ENCODE measurements at places on chromosomes 4 and X. TPM values are rescaled to one million over a fixed set of nuclear protein-coding genes. Genes with fewer than 3 reads are reported as not detected.

DNA sequence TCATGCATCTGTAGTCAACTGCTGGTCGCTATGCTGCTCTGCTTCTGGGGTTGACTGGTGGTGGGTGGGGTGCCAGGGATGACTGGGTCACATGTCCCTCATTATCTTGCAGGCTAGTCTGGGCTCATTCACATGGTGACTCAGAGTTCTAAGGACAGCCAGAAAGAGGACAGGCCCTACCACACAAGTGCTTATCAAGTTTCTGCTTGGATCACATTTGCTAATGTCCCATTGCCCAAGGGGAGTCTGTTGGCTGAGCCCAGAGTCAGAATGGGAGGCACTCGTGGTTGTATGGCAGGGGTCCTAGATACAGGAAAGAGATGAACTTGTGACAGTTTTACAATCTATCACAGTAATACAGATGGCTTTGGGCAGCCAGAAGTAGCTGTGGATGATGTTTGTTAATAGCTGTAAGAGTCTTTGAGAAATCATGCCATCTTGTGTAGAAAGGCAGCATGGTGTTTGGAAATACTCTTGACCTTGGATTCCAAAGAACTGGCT is 221.3 kb downstream of the GPAT3 start:
- no peak overlapping the region for H3K4me3 ChIP-seq
- no peaks in the 10 kb centered on the region for H3K36me3 ChIP-seq
- no peaks in the 10 kb centered on the region for H3K4me1 ChIP-seq
- no peak overlapping the region for H3K27ac ChIP-seq
- no peaks in the 10 kb centered on the region for H3K27me3 ChIP-seq

- no peak for DNase-seq
- H3K27ac ChIP-seq, result no peak overlapping the region
- H3K27me3 ChIP-seq, result no peaks in the 10 kb centered on the region
- H3K36me3 ChIP-seq, result no peaks in the 10 kb centered on the region
- H3K4me3 ChIP-seq, result no peak overlapping the region
Observed at GRCh38 chr4:111671756-111672155, 473.5 kb upstream of the FAM241A start.

DNA sequence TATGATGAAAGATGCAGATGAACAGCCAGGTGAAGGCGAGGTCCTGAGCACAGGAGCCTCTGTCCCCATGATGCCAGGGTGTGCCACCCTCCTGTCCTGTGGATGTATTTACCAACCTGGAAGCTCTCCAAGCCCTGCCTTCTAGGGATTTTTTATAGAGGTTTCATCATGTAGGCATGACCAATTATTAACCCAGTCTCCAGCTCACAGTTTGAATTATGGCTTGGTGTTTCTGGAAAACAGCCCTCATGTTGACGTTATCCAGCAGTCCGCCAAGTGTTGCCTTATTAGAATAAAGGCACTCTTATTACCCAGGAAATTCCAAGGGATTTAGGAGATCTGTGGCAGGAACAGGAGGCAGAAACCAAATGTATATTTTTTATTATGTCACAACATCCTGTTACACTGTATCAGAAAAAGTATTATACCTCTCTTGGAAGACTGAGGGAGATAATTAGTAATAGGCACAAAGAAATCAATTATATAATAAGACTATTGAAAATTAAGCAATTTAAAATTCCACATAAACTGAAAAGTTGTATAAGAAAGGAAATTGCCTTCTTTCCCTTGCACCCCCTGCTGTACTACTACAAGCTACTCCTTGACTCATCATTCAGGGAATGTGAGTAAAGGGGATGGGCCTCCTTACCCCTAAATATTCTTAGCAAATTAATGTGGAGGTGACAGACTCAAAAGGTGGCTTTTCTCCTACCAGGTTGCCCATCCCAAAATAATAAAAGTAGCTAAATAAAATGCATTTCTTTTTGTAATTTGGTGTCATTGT is 129.6 kb downstream of the ZNF330 start:
- H3K36me3 ChIP-seq, result no peaks in the 10 kb centered on the region
- DNase-seq, result no peak
- no peak overlapping the region for H3K4me3 ChIP-seq
- H3K4me1 ChIP-seq, result peaks cover 2% of the 10 kb centered on the region

DNA sequence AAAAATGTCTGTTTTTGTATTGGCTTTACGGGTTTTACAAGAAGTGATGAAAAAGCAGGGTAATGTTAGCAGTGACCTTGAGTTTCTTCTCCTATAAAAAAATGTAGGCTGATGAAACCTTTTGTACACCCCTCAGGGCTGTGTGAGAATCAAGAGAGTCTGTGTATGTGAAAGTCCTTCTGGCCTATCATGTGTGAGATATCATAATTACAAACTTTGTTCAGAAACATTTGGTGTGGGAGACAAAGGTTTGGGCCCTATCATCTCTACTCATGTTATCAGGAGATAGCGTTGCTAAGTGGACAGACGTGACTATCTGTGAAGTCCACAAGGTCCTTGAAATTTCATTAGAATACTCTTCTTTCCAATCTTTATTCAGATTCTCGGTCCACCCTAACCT is 170.6 kb upstream of the HAND2 start:
- no peaks in the 10 kb centered on the region for H3K4me1 ChIP-seq
- no peaks in the 10 kb centered on the region for H3K36me3 ChIP-seq
- no peaks in the 10 kb centered on the region for H3K27me3 ChIP-seq
- no peak overlapping the region for H3K27ac ChIP-seq
- DNase-seq, result no peak
- H3K4me3 ChIP-seq, result no peak overlapping the region

GRCh38 chrX:131677655-131678628 is 134.1 kb downstream of the OR13H1 start:
- H3K36me3 ChIP-seq, result no peaks in the 10 kb centered on the region
- H3K4me3 ChIP-seq, result no peak overlapping the region
- H3K27me3 ChIP-seq, result no peaks in the 10 kb centered on the region
- H3K27ac ChIP-seq, result no peak overlapping the region
- peak; percentile 45 for DNase-seq

The USP17L20 gene
- total RNA-seq, result not detected

DNA sequence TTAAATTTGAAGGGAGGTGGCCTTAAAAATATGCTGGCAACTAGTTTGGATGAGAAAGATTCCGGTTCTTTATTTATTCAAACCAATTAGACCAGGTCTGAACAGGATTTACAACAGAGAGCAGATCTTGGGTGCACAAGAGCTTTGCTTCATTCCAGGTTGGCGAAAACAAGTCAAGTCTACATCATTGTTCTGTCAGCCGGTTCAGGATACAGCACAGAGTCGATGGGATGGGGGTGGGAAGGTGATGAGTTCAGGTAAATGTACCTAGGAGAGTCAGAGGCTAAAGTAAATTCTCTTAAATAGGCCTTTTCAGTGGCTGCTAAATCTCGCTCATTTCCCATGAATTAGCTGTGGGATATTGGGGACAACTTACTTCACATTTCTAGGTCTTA is 882 bp upstream of the STIM2 start:
- DNase-seq, result no peak
- H3K27me3 ChIP-seq, result no peaks in the 10 kb centered on the region

GRCh38 chr4:17173300-17173699 is 274.9 kb upstream of the LDB2 start:
- DNase-seq, result no peak
- H3K27me3 ChIP-seq, result peaks cover 9% of the 10 kb centered on the region
- no peak overlapping the region for H3K4me3 ChIP-seq
- no peaks in the 10 kb centered on the region for H3K36me3 ChIP-seq
- no peaks in the 10 kb centered on the region for H3K4me1 ChIP-seq

The HS3ST1 gene
- not detected for total RNA-seq

All from activated CD8-positive, alpha-beta memory T cell treated with anti-CD3 and anti-CD28 coated beads, Interleukin-2, amount 10 ng/mL, durations not matched to agents 7 days and 5 days (primary cell).